ENCODE measurements at places on chromosomes 2 and 18.

- no peak for DNase-seq
Observed at GRCh38 chr18:27614951-27615844, 430.1 kb upstream of the CHST9 start.

- no peak for DNase-seq
Observed at GRCh38 chr2:42835577-42836371, 43.4 kb upstream of the HAAO start.

GRCh38 chr2:226693521-226693920 lies 106.1 kb downstream of the IRS1 start:
- DNase-seq = no peak

DNA sequence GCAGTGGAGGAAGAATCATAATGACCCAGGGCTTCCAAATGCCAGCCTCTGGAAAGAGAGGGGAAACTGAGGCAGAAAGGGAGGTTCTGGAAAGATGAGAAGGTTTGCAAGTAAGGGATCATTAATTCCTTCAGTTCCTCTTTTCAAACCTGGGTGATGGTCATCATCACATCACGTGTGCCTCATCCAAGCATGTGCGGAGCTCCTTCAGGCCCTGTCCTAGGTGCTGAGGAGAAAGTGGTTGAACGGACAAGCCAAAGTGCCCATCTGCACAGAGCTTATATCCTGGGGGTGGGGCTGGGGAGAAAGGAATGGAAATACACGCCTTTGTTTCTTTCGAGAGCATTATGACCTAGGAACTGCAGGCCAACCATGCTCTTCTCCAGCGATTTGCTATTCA lies 60.2 kb upstream of the AFF3 start:
- DNase-seq = no peak

DNA sequence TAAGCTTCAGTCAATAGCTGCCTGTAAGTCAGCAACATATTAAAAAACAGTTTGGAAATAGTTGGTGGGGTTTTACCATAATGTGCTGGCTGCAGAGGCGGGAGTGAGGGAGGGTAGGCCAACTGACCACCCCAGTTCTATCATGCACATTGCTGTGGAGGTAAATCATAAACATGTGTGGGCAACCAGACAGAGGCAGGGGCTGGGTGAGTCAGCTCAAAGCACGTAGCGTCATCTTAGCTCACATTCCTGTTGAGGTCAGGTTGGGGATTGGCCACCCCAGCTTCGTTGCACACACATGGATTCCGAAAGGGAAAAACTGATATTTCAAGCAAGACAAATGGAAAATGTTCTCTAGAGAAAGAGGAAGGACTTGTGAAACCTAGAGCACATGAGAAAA lies 19.5 kb downstream of the GPR45 start:
- no peak for DNase-seq
